ENCODE measurements at places on chromosomes 2 and 18. TPM values are rescaled to one million over a fixed set of nuclear protein-coding genes. Genes with fewer than 3 reads are reported as not detected.

DNA sequence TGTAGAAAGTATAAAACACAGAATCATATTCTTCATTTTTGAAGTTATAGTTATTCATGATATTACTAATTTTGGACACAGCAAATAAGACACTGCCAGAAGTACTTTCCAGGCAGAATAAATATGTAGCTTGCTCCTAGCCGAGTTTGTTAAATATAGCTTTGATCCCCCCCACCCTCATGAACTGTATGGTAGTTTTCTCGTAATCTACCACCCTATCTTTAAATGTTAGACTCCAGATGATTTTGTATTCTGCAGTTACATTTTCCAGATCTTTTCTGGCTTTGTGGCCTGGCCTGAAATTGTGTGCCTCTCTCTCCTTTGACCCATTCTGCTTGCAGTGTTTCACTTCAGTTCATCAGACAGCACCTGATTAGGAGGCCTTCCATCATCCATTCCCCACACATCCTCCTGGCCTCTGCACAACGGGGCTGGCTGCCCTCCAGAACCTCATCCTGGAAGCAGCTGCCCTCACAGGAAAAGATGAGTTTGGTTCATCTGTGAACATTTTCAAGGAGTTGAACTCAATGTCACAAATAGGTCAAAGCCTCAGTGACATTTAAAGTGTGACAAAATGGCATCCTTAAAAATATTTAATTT, 4.7 kb upstream of the KCNJ3 start:
- no peak for DNase-seq

DNA sequence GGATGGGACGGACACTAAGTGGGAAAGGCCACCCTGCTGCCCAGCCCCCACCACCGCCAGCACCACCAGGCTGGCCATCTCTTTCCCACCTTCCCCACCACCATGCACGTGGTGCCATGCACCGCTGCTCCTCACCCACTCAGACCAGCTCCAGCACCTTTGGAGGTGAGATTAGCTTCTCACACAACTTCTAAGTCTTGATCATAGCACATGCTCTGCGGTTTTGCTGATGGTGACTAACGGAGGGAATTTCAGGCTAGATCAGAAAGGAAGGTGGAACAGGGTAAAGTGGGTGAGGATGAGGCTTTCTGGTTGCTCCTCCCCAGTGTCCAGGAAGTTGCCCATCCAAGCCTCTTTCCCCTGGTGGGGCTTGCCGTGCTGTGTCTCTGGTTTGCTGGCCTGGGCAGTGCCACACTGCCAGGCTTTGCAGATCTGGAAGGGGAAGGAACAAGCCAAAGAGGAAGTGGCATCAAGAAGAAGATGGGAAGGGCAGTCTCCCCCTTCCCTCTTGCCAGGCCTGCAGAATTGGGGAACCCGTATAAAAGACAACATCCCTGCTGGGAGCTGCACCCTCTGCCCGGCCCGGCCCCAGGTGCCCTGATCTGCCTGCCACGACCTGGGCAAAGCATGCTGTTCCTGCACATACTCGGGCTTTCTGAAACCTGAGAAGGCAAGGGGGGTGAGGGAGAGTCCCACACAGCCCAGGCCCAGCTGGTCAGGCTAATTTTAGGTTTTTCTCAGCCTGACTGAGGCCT, 44.3 kb upstream of the CAB39 start:
- no peak for DNase-seq

GRCh38 chr2:23694058-23695045, 232.6 kb downstream of the ATAD2B start:
- DNase-seq: no peak

GRCh38 chr18:65750389-65751154, at the start of gene CDH7:
CDH7 (plus strand) TSS chr18:65751012; CDS start chr18:65762843, 11,831 bp downstream.
- no peak for DNase-seq

GRCh38 chr2:72936660-72937355, 19.5 kb downstream of the EMX1 start:
- DNase-seq: no peak

DNA sequence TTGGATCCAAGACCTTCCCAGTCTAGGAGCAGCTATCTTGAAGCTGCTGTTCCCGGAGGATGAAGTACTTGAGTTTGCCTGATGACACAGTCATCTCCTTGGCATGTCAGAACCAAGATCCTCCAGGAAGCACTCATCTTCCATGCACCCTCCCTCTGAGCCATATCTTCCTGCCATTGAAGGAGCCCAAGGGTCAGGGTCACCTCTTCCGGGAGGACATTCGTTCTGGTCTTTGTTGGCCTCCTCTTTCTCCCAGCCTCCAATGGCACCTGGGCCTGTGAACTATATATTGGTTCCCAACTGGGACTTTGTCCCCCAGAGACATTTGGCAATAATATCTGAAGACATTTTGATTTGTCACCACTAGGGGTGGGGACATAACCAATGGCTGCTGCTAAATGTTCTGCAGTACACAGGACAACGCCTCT, 4.2 kb upstream of the MYO7B start:
- DNase-seq: no peak

- no peak for DNase-seq
Measured at GRCh38 chr18:58152891-58153290, 108.9 kb downstream of the NEDD4L start.

DNA sequence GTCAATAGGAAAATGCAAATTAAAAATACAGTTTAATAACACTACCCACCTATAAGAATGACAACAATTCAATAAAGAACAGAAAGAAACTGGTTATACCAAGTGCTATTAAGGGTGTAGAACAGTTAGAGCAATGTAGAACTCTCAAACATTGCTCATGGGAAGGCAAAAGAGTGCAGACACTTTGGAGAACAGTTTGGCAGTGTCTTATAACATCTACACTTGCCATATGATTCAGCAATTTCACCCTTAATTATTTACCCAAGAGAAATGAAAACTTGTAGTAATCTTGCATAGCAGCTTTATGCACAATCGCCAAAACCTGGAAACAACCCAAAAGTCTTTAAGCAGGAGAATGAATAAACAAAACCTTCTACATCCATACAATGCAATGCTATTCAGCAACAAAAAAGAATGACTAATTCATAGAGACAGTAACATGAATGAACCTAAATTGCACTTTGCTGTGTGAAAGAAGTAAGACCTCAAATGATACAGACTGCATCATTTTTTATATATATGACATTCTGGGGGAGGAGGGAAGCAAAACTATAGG, 455.2 kb downstream of the THSD7B start:
- no peak for DNase-seq

DNA sequence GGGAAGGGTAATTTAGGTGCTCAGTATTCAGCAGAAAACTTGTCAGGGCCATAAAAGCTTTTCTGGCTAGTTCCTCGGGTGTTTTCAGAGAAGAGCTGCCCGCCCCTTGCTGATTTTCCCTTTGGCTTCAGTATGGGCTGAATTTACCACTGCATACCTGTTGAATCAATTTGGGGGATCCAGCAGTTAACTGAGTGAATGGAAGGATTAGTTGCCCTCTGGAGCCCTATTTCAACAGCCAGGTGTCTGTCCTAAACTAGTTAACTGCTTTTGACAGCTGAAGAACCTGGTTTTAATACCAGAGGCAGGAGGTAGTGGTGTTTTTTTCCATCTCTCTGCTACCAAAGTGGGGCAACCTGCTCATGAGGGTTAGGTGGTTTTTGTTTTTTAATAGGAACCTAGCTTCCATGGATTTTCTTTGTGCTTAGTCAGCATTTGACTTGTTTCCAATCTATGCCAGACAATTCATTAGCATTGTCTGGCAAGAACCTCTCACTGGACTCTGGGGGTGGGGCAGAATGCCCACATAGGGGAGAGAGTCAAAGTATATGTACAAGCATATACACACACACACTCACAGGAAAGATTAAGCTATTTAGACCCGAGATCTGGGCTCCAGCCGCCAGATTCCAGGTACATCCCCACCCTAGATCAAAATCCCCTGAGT, 166.5 kb upstream of the SIX3 start:
- DNase-seq: no peak

DNA sequence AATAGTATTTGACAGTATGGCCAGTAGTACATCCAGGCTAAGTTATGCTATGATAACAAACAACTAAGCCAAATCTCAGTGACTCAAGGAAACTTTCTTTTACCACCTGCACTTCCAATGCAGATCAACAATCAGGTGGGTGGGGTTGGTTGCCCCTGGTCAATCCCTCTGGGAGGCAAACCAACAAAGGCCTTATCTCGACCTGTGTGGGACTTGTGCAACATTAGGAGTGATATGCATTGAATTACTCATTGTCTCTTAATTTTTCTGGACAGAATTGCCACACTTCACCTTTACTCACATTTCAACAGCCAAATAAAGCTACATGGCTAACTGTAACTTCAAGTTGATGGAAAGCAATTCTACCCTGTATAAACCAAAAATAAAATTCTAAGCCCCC, 1049.3 kb upstream of the CDH2 start:
- DNase-seq: no peak

GRCh38 chr18:58043491-58044369, at the start of gene NEDD4L:
NEDD4L (plus strand) TSS chr18:58044226; CDS start chr18:58044661, 435 bp downstream.
- DNase-seq: peak; percentile 79

- DNase-seq: no peak
Measured at GRCh38 chr2:42578621-42579020, 10.2 kb downstream of the MTA3 start.

IL1R2 gene
- 0.37 TPM for total RNA-seq

IL18RAP gene
- 0.79 TPM for total RNA-seq

TFPI gene
- 177 TPM for total RNA-seq

GAL3ST2 gene
- not detected for total RNA-seq

LPIN2 gene
- total RNA-seq: 32.2 TPM

MDH1B gene
- total RNA-seq: 1.2 TPM

TMEM214 gene
- total RNA-seq: 54.4 TPM

CRACDL gene
- 2.4 TPM for total RNA-seq
